ENCODE measurements at places on chromosomes 11 and 22. TPM values are rescaled to one million over a fixed set of nuclear protein-coding genes. Genes with fewer than 3 reads are reported as not detected.

The GLYAT gene
- total RNA-seq, result not detected

DNA sequence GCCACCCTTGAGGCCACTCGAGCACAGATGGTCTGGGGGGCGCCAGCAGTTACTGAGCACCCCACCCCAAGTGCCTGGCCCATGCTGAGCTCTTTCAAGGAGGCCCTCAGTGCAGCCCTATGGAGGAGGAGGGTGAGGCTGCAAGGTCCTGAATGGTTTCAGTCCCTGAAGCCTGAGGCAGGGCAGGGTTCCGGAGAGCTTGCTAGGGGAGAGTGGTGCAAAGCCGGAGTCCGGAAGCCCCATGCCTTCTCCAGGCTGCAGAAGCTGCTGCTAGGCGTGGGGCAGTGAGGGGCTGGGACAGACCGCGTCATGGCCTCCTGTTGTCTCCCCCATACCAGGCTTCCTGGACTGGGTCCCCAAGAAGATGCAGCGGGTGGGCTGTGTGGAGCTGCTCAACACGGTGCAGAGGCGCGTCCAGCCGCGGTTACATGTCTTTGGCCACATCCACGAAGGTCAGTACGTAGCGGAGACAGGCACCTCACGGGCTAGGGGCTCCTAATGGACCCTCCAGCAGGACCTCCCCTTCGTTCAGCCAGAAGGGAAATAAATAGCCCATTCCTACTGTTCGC lies 90.6 kb downstream of the MPPED1 start:
- no peak for DNase-seq
- H3K36me3 ChIP-seq, result no peaks in the 10 kb centered on the region
- H3K27ac ChIP-seq, result no peak overlapping the region
- no peak overlapping the region for H3K4me3 ChIP-seq
- no peaks in the 10 kb centered on the region for H3K4me1 ChIP-seq
- no peaks in the 10 kb centered on the region for H3K27me3 ChIP-seq

The IGLL1 gene
- total RNA-seq, result not detected

- no peaks in the 10 kb centered on the region for H3K27me3 ChIP-seq
- H3K27ac ChIP-seq, result no peak overlapping the region
- no peak for DNase-seq
- no peaks in the 10 kb centered on the region for H3K4me1 ChIP-seq
Measured at GRCh38 chr11:13942378-13942777, 20.1 kb upstream of the SPON1 start.

The ABCC8 gene
- total RNA-seq, result 0.32 TPM

DNA sequence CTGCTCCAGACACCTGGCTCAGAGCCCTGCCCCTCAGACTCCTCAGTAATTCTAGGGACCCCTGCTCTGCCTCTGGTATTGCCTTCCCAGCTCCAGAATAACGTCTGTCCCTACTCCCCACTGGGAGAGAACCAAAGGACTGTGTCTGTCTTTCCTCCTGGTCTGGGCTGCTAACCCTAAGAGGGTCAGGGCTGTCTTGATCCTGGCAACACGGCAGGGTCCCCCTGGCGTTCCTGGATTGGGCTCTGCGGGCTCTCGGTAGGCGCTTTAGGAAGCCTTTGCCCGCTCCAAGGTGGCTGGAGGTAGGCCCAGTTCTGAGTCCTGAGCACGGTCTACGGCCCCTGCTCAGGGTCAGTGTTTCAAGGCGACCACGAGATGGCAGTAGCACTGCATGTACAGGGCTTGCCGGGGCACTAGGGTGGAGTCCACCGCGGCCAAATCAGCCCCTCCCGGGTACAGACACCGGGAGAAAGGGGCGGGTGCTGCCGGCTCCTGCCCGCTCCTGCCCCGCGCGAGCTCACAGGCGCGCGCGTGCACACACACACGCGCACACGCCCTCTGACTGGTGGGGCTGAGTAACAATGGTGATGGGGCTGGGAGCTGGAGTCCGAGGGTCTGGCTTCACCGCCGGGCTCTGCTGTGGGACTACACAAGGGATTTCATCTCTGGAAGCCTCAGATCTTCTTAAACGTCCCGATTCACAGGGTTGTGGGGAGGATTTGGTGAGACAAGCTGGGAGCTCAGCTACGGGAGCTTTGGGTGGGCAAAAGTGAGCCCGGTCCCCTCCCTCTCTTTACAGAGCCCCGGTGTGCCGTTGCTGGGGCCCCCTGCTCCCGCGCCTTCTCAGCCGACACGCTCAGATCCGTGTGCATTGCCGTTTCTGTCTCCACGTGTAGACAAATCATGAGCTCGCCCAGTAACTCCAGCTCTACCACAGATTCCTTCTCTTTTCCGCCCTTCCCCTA lies 30.1 kb upstream of the HMOX1 start:
- no peaks in the 10 kb centered on the region for H3K4me1 ChIP-seq
- H3K4me3 ChIP-seq, result peak overlapping the region; percentile 21
- DNase-seq, result peak; percentile 97
- H3K27me3 ChIP-seq, result no peaks in the 10 kb centered on the region
- no peak overlapping the region for H3K27ac ChIP-seq
- H3K36me3 ChIP-seq, result no peaks in the 10 kb centered on the region

DNA sequence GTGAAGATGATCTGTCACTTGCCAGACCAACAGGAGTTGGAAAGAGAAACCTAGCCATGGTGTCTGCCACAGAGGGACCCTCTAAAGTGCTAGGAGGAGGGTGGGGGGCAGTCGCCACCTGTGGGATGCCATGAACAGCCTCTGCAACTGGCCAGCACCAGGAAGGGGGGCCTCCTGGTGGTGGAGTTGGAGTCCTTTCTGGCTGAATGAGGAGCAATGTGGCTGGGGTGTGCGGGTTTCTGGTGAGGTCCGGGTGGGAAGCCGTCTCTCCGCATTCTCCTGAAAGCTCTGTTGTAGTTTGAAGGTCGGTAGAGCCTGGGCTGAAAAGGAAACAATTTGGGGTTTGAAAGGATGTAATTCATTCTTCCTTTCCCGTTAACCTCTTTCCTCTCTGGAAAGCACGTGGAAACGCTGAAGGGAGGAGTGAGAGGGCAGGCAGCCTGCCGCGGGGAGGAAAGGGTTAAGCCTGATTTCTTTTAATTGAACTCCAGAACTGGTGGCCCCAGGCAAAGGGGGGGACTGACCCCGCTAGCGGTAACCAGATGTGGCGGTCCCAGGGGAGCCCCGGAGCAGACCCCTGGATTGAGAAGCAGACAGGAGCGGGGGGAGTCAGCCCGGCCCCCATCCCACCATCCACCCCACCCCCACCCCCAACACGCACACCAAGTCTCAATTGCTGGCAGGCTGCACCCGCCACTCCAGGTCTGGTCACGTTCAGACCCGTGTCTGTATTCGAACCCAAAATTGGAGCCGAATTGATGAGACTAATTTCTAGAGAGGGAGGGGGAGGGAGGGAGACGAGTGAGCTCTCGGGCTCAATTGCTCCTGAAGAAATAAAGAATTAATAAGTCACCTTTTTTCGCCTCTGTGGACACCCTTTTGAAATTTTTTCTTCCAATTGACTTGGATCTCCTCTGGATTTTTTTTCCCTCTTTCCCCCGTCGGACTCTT lies 1.8 kb upstream of the FLI1 start:
- H3K36me3 ChIP-seq, result no peaks in the 10 kb centered on the region
- no peaks in the 10 kb centered on the region for H3K4me1 ChIP-seq

The ARHGAP8 gene
- total RNA-seq, result 3.0 TPM

- no peak overlapping the region for H3K27ac ChIP-seq
- no peak overlapping the region for H3K4me3 ChIP-seq
- H3K36me3 ChIP-seq, result no peaks in the 10 kb centered on the region
- no peaks in the 10 kb centered on the region for H3K27me3 ChIP-seq
- no peak for DNase-seq
- H3K4me1 ChIP-seq, result no peaks in the 10 kb centered on the region
Measured at GRCh38 chr11:67468056-67468455, 995 bp downstream of the TMEM134 start.

All from aorta (tissue), 5 donors.